ENCODE measurements at places on chromosomes 11 and 22. TPM values are rescaled to one million over a fixed set of nuclear protein-coding genes. Genes with fewer than 3 reads are reported as not detected.

The OR4B1 gene
- total RNA-seq, result not detected

The VWCE gene
- total RNA-seq, result 0.85 TPM

The FLRT1 gene
- 0.05 TPM for total RNA-seq

The FGF19 gene
- 0.12 TPM for total RNA-seq

The DBX1 gene
- not detected for total RNA-seq

The ROBO4 gene
- total RNA-seq, result not detected

The DEPDC7 gene
- 6.9 TPM for total RNA-seq

The CHST1 gene
- 0.95 TPM for total RNA-seq

The RASL10A gene
- 0.22 TPM for total RNA-seq

The MN1 gene
- total RNA-seq, result 3.2 TPM

The SLC22A25 gene
- total RNA-seq, result not detected

The GSTT2B gene
- 0.15 TPM for total RNA-seq

The ASCL2 gene
- 0.08 TPM for total RNA-seq

The APOA5 gene
- not detected for total RNA-seq

The CDC42BPG gene
- 1.7 TPM for total RNA-seq

The RIBC2 gene
- total RNA-seq, result 2.4 TPM

The UBQLNL gene
- total RNA-seq, result not detected

The CSF2RB gene
- total RNA-seq, result not detected

The GRIA4 gene
- not detected for total RNA-seq

The YPEL1 gene
- total RNA-seq, result 0.10 TPM

The SAA2 gene
- not detected for total RNA-seq

The OR52A5 gene
- total RNA-seq, result not detected

The OR52N4 gene
- total RNA-seq, result not detected

The APOA1 gene
- 0.32 TPM for total RNA-seq

The C22orf31 gene
- not detected for total RNA-seq

The MCHR1 gene
- total RNA-seq, result not detected

The SEPTIN3 gene
- total RNA-seq, result 0.90 TPM

The OTOG gene
- not detected for total RNA-seq

The PATE2 gene
- total RNA-seq, result not detected

The MFRP gene
- total RNA-seq, result not detected

The IL18 gene
- 98.7 TPM for total RNA-seq

The ZBTB16 gene
- 1.2 TPM for total RNA-seq

The OR8G5 gene
- not detected for total RNA-seq

The NAA40 gene
- 14.3 TPM for total RNA-seq

The CCDC88B gene
- total RNA-seq, result 9.9 TPM

The TRIM51 gene
- not detected for total RNA-seq

The SPTBN2 gene
- 8.6 TPM for total RNA-seq

The DSCAML1 gene
- 0.64 TPM for total RNA-seq

The PLAAT5 gene
- total RNA-seq, result not detected

The TEX54 gene
- total RNA-seq, result not detected

The SAA4 gene
- not detected for total RNA-seq

The APOA4 gene
- not detected for total RNA-seq

The MUC15 gene
- total RNA-seq, result not detected

Measured in A549 treated with AZD2906 at 1 μM for 4 hours (cell line).